ENCODE measurements at places on chromosomes 7 and 10. TPM values are rescaled to one million over a fixed set of nuclear protein-coding genes. Genes with fewer than 3 reads are reported as not detected.

NXPH1 gene
- total RNA-seq, result not detected

DNA sequence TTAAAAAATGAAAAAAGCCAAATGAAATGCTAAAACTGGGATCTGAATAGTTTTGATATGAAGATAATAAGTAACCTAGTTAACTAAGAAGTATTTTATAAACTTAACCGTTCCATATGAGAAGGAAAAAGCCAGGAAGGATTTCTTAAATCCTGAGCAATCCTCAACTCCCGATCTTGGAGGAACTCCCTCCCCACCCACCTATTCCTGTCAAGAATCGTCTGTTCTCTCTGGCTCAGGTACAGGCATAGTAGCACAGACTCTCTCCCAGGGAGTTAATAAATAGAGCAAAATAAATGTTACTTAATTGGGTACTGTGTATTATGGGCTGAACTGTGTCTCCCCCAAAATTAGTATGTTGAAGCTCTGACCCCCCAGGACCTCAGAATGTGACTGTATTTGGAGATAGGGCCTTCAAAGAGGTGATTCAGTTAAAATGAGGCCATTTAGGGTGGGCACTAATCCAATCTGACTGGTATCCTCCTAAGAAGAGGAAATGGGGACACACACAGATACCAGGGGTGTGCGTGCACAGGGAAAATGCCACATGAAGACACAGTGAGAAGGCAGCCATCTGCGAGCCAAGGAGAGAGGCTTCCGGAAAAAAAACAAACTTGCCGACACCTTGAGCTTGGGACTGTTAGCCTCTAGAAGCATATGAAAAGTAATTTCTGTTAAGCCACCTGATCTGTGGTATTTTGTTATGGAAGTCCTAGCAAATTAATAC, 28.7 kb downstream of the PUS7 start:
- H3K36me3 ChIP-seq, result peaks cover 14% of the 10 kb centered on the region
- H3K27me3 ChIP-seq, result no peaks in the 10 kb centered on the region
- no peak for DNase-seq
- no peak overlapping the region for H3K27ac ChIP-seq
- H3K4me1 ChIP-seq, result no peaks in the 10 kb centered on the region

DNA sequence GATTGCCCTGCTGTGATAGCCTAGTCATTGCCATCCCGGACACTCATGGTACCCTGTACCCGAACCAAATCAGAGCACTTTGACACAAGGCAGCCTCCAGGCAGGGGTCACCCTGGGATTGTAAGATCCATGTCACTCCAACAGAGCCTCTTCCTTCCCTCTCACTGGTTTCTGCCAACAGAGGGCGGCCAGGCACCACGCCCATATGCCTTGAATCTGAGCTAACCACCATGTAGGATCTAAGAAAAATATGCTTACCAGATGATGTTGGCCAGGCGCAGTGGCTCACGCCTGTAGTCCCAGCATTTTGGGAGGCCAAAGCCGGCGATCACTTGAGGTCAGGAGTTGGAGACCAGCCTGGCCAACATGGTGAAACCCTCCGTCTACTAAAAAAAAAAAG, 389.2 kb upstream of the KLF6 start:
- no peaks in the 10 kb centered on the region for H3K4me1 ChIP-seq
- H3K36me3 ChIP-seq, result no peaks in the 10 kb centered on the region
- H3K4me3 ChIP-seq, result no peak overlapping the region
- peak; percentile 7 for DNase-seq
- H3K27me3 ChIP-seq, result no peaks in the 10 kb centered on the region
- H3K27ac ChIP-seq, result no peak overlapping the region

GRCh38 chr10:114313139-114313538, 74.1 kb downstream of the VWA2 start:
- H3K36me3 ChIP-seq, result no peaks in the 10 kb centered on the region
- H3K27ac ChIP-seq, result no peak overlapping the region
- DNase-seq, result no peak
- H3K4me1 ChIP-seq, result no peaks in the 10 kb centered on the region

GRCh38 chr10:63094405-63094804, 38.7 kb upstream of the NRBF2 start:
- no peak for DNase-seq
- H3K27me3 ChIP-seq, result no peaks in the 10 kb centered on the region
- H3K4me1 ChIP-seq, result no peaks in the 10 kb centered on the region
- no peaks in the 10 kb centered on the region for H3K36me3 ChIP-seq
- H3K4me3 ChIP-seq, result no peak overlapping the region
- no peak overlapping the region for H3K27ac ChIP-seq

All from HepG2 (cell line).